ENCODE measurements at places on chromosomes 16 and 17. TPM values are rescaled to one million over a fixed set of nuclear protein-coding genes. Genes with fewer than 3 reads are reported as not detected.

The SLC6A2 gene
- not detected for total RNA-seq

The CCL7 gene
- not detected for total RNA-seq

The DNASE1L2 gene
- total RNA-seq, result 3.8 TPM

The CDR2L gene
- total RNA-seq, result 3.4 TPM

The CCL4L2 gene
- total RNA-seq, result not detected

The NGFR gene
- 0.26 TPM for total RNA-seq

The MT3 gene
- not detected for total RNA-seq

Measured in MCF 10A (cell line).